Fibroblast of skin of right biceps (primary cell): ENCODE measurements at places on chromosomes 5 and 9.
A peak's percentile ranks its signal among the peaks of the same experiment; 100 is the strongest.

DNA sequence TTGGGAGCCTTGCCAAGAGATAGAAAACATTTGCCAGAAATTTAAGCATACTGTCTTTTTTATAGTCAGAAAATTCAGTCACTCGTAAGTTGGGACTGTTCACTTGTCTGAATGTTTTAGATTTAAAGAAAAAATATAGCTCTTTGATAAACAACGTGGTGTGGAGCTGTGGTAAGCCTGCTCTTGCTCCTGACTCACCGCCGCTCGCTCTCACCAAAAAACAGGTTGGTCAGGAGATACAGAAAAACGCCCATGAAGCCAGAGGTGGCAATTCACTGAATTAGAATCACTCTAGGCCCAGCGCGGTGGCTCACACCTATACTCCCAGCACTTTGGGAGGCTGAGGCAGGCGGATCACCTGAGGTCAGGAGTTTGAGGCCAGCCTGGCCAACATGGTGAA, 6.2 kb downstream of the LNPEP start:
- DNase-seq, result no peak

- no peak for DNase-seq
Measured at GRCh38 chr9:27750566-27750965, 177.3 kb upstream of the C9orf72 start.

GRCh38 chr9:117494401-117495090, 79.7 kb upstream of the ASTN2 start:
- DNase-seq, result no peak

DNA sequence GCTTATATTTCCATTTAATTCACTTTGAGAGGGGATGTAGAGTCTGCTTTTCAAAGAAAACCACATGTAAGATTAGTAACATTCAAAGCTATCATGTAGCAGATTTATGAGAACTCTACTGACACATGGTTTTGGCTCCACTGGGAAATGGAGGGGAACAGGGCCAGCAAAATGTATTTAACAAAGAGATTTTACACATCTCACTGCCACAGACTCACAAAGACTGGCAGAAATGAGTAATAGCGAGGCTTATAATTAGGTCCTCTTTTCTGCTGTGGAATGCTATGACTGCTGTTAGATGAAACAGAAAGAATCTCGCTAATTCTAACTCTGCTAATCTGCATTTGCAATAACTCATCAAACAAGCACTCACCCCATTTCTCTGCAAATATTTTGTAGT, 4.5 kb downstream of the DAP start:
- peak; percentile 93 for DNase-seq

- DNase-seq, result no peak
Measured at GRCh38 chr9:68794898-68795297, 89.9 kb downstream of the PIP5K1B start.

DNA sequence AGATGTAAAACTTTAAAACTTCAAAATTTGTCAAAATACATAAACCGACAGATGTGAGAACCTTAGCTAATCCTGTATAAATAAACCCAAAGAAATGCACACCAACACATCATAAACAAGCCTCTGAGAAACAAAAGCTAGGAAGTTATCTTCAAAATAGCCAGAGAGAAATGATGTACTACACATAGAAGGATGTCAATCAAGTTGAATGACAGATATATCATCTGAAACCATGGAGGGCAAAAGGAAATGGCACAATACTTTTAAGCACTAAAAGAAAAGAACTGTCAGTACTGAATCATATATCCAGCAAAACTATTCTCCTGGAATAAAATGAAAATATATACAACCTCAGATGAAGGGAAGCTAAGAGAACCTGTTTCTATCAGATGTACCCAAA, 595.1 kb upstream of the PTGER4 start:
- no peak for DNase-seq
